Bone marrow (tissue), 2 donors: ENCODE measurements at places on chromosomes 4 and X.

GRCh38 chrX:138648568-138648967 is 62.9 kb downstream of the FGF13 start:
- DNase-seq: no peak

DNA sequence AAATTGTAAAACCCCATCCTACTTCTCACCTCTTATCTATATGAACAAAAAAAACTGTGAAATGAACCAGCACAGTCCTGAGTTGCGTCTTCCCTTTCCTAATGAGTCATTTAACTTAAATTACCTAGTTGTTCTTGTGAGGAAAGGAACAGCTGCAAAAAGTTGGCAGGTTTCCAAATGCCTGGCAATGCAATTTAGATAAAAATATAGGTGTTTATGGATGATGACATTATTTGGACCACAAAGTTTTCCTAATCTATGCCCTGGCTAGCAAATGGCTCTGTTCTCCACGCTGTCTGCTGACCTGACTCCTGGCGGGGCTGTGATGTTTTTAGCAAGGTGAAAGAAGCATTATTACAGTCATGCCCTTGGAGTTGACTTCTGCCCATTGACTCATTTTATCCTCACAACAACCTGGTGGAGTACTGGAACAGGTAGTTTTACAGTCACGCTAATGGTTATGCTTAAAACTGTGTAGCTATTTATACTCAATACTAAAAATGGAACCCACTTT is 29.8 kb upstream of the RELL1 start:
- DNase-seq: no peak

DNA sequence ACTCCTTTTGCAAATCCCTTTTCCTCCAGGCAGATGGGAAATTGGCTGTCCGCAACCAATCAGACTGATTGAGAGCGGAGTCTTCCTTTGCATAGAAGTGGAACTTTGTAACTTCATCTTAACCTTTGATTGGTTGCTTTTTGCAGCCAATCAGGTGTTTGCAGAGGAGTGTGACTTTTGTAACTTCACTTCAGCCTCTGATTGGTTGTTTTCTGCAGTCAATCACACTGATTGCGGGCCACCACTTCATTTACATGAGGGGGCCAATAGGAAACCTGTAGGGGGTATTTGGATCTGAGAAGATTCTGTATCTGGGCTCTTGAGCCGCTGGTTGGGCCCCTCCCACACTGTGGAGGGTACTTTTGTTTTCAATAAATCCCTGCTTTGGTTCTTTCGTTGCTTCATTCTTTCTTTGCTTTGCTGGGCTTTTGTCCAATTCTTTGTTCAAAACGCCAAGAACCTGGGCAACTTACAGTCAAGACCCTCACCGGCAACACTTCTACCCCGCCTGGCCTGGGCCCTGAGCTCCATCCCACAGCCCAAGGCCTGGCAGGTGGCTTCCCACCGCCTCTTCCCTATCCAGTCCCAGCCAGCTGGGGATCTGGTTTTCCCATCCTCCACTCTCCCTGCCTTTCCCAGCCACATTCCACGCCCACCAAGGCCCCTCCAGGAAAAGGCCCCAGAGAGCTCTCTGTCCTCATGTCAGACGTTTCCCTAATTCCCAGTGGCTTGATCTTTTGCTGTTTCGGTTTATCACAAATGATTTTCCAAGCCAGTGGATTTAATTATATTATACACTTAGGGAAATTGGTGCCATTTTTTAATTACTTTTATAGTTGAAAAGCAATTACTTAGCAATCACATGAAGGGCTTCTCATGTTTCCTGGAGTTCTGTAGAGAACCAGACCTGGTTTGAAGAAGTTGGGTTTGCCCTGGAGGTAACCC is 110.2 kb upstream of the STX18 start:
- no peak for DNase-seq

- DNase-seq: no peak
These were observed 176.5 kb upstream of the CLNK start for GRCh38 chr4:10861036-10861435.

DNA sequence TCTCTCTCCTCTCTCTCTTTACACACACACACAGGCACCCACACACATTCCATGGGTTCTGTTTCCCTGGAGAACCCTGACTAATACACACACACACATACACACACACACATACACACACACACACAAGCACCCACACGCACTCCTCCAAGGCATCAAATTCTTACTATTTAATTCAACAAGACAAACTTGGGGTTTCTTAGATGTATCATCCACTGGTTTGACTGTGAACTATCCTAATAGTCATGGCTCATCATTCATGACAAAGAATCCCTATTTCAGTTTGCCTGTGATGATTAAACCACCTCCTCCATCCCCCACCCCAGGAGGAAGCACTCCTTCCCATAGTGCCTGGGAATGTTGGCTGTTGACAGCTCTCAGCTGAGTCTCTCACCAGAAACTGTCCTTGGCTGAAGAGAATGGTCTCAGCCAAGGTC is 98.2 kb downstream of the USP46 start:
- no peak for DNase-seq
